IPS DF 19.7 (cell line): ENCODE measurements at places on chromosomes 16 and 17.

DNA sequence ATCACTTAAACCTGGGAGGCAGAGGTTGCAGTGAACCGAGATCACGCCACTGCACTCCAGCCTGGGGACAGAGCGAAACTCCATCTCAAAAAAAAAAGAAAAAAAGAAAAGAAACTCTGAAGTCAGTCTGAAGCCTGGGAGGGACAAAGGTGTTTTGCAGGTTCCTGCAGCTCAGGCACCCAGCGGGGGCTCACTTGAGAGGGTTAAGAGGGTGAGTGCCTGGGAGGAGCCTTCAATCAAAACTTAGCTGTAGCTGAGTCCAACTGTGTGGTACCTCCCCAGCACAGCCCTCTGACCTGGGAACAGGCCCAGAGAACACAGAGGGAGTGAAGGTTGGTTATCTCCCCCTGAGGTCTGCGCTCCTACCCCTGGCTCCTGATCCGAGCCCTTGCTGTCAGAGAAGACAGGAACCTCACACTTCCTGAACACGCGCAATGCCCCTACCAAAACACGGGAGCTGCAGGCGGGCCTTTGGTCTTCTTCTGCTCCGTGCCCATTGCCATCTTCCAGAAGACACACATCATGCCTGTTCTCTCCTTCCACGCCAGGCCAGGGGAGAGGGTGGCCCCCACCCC is 20.4 kb upstream of the ZC3H18 start:
- no peak for DNase-seq

DNA sequence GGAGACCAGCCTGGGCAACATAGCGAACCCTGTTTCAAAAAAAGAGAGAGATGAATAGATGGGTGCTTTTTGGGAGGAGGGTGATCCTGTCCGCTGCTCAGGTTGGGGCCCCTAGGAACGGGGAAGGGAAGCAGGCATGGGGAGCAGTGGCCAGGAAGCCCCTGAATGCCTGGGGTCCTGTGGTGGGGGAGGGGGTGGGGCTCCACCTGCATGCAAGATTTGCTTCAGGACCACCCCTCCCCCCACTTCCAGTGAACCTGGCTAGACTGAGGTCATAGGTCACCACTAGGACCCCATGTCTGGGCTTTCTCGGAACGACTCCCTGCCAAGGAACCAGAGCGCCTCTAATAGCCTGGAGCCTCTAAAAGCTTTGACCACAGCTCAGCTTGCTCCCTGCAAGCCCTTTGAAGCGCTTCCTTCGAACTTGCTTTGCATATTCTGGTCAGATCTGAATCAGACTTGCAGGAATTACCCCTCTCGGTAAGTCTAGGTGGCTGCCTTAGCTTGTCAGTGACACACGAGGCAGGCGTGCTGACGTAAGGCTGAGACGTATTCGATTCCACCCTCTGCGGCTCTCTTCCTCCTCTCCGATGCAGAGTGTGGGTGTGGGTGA is 3.7 kb downstream of the SOCS3 start:
- DNase-seq: peak; percentile 90

DNA sequence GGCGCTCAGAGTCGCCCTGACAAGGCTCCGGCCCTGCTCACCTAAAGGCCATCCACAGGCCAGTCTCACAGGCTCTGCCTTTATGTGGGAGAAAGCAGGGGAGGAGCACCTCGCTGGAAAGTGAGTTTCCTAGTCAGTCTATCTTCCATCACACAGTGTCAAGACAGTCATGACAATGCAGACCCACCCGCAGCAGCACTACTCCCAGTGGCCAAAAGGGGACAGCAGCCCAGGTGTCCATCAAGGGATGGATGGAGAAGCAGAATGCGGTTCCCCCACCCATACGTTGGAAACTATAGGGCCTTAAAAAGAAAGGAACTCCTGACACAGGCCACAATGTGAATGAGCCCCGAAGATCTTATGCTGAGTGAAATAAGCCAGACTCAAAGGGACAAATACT is 226.8 kb downstream of the ENGASE start:
- DNase-seq: no peak

DNA sequence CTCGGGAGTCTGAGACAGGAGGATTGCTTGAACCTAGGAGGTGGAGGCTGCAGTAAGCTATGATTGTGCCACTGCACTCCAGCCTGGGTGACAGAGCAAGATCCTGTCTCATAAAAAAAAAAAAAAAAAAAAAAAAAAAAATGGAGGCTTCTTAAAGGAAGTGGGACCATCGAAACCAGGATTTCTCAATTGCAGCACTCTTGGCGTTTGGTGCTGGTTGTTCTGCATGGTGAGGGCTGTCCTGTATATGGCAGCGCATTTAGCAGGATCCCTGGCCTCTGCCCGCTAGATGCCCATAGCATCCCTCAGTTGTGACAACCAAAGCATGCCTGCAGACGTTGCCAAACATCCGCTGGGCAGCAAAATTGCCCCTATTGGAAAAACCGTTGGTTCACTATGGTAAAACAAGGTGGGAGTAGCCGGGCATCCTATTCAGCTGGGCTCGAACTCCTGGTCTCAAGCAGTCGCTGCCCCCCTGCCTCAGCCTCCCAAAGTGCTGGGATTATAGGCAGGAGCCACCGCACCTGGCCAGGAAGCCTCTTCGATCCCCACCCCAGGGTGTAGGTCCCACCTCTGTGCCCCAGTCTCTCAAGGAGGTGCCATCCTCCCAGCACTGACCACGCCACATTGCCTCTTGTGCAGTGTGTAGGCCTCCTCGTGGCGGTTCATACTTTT is 6.5 kb upstream of the NPIPB7 start:
- DNase-seq: no peak

DNA sequence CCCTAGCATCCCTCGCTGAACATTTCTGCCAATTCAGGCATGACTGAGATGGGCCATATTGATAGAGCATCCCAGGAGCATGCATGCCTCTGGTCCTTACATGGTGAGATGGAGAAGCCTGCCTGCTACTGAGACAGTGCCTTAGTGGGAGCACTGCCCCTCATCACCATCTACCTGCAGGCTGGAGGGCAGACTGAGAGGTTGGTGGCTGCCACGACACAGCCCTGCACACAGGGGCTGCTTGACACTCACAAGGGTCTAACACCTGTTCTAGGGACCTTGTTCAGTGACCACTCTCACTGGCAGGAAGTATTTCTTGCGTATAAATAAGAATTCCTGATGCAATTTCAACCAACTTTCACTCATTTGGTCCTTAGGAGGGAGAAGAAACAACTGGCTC is 34.0 kb downstream of the WIPI1 start:
- DNase-seq: no peak

- no peak for DNase-seq
Observed at GRCh38 chr16:11675561-11676511, 7.6 kb downstream of the SNN start.

- DNase-seq: no peak
Observed at GRCh38 chr17:79752175-79752574, 21.4 kb downstream of the ENPP7 start.

DNA sequence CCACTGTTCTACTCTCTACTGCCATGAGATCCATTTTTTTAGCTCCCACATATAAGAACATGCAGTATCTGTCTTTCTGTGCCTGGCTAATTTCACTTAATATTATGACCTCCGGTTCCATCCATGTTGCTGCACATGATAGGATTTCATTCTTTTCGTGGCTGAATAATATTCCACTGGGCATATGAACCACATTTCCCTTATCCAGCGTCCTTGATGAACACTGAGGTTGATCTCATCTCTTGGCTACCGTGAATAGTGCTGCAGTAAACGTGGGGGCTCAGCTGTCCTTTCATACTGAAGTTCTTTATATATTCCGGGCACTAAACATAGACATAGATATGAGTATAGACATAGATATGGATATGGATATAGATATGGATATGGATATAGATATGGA is 109.3 kb upstream of the TNRC6C start:
- no peak for DNase-seq

DNA sequence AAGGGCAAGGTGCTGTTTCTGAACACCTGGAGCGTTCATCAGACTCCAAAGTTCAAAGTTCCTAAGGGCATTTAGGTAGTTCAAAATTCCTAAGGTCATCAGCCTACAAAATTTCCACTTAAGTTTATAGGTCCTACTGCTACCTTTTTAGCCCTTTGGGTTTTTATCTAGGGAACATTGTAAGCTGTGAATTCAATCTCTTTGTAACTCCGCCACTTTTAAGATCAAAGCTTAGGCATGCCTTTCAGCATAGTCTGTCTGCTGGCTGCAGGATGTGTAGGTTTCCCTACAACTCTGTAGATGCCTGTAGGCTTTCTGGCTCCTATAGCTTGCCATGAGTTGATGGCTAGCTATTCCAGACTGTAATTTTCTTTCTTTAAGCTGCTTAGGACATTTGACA is 291.6 kb downstream of the MAP2K6 start:
- no peak for DNase-seq

GRCh38 chr17:32593003-32593402 is 106.2 kb downstream of the CDK5R1 start:
- no peak for DNase-seq

GRCh38 chr17:43860927-43861622 is 14.1 kb downstream of the CD300LG start:
- DNase-seq: no peak

- DNase-seq: no peak
Observed at GRCh38 chr17:70968302-70968701, 799.0 kb downstream of the KCNJ2 start.

GRCh38 chr17:50909765-50910605 is 43.8 kb upstream of the TOB1 start:
- DNase-seq: no peak

DNA sequence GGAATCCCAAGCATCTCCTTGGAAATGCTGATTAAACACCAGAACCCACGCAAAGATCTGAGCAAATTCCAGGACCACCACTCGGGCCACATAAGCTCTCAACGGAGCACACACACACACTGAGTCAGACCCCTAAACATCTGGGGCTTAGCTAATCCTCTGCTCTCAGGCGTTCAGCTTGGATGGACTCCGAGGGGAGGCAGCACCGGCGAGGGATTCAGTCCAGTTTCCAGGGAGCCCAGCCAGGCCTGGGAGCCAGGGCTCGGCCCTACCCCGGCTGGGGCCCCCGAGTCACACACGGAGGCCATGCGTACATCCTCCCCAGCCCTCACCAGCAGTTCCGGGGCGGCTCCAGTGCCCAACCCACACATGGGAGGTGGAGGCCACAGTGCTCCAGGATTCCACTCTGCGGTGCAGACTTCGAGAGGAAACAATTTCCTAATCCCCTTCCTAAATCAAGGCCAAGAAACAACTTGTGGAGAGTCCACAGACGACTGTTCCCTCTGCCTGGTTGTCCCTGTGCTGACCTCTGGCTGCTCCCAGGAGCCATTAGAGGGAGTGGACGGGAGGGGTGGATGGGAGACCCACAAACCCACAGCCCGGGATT is 70.5 kb downstream of the GAS7 start:
- no peak for DNase-seq

DNA sequence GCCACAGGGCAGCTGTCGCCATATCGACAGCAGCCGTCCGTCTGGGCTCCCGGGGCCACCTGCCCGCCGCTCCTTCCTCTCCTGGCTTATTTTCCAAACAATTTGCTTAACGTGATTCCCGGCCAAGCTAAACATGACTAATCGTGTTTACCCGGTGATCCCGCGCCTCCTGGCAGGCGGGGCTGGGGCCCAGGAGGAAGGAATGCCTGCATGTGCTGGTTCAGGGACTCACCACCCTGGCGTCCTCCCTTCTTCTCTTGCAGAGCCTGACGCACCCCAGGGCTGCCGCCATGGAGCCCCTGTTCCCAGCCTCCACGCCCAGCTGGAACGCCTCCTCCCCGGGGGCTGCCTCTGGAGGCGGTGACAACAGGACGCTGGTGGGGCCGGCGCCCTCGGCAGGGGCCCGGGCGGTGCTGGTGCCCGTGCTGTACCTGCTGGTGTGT is 6.1 kb downstream of the SSTR5 start:
- no peak for DNase-seq

DNA sequence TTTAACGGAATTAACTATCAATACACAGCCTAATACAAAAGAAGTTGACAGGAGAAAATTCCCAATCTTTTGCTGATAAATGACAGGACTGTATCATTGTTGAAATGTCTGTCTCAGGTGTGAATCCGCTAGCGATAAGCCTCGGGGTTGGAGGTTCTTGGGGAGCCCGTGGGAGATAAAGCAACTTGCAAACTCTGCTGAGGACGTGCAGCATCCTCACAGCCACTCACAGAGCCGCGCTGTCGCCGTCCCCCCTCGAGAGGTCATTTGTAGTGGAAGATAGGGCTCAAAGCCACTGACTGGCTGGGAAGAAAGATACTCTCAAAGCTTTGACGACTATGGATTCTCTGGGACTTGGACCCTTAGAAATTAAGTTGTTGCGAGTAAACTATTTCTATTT is 17.0 kb downstream of the MAP1LC3B start:
- no peak for DNase-seq

- no peak for DNase-seq
Observed at GRCh38 chr17:7972131-7972785, 30.2 kb upstream of the GUCY2D start.

GRCh38 chr17:75540923-75541503 is 15.5 kb downstream of the LLGL2 start:
- DNase-seq: no peak

GRCh38 chr17:77437017-77437416 is 296.2 kb downstream of the SEC14L1 start:
- no peak for DNase-seq

DNA sequence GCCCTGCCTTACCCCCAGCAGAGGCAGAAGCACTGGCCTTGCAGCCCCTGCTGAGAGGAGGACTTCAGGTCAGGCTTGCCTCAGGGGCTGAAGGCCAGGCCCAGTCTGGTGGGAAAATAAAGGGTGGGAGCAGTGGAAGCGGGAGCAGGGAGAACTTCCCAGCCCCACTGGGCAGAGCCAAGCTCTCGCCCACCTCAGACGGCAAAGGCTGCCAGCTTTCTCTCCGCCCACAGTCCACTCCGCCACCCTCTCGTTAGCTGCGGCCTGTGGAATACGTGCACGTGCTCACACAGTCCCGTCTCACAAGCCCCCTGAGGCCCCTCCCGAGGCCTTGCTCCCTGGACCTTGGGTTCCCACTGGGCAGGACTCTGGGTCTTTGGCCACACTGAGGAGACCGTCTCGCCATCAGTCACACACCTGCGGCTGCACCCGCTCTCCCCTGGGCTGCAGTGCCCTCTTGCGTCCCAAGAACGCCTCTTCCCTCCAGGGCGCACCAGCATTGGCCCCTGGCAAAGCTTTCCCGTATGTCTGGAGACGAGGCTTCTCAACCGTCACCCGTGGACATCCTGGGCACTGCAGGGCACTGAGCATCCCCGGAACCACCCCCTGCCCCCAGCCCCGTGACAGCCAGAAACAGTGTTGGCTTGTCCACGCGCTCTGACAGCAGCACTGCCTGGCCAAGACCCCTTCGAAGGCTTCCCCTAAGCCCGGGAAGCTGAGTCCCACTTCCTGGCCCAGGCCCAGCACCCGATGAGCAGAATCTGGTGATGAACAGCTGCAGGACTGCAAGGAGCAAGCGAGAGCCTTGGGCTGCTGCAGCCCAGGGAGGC is 8.3 kb downstream of the MRPL28 start:
- DNase-seq: no peak
